ENCODE measurements at places on chromosomes 1 and 21.
A peak's percentile ranks its signal among the peaks of the same experiment; 100 is the strongest.

DNA sequence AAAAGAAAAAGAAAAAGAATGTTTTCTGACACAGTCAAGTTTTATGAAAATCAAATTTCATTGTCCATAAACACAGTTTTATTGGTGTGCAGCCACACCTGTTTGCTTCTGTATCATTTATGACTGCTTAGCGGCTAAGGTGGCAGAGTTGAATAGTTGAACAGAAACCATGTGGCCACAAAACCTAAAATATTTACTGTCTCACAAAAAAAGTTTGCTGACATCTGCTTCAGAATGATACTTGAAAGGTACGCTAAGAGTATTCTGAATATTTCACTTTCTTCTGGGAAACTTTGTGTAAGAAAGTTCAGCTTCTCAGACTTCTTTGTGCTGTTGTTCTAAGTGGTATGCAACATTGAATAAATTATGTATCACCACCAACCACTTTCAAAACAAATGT lies 6.2 kb downstream of the KCNK1 start:
- no peak for DNase-seq

- no peak for DNase-seq
These were observed 17.1 kb upstream of the ESRRG start for GRCh38 chr1:216740331-216740730.

DNA sequence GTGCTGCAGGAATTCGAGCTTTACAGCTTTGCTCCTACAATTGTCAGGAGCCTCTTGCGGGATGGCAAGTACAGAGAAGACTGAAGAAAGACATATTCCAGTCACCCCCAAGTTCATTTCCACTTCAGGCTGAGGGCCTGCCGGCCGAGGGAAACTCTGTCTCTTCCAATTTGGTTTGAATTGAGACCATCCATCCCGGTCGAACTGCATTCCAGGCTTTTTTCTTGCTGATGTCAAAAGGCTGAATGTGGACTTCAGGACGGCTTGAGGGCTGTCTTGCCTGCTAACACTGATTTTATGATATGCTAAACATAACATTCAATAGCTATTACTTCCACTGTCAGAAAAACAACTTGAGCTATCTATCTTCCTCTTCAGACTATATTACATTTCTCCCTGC lies 79.8 kb upstream of the PLXNA2 start:
- no peak for DNase-seq

DNA sequence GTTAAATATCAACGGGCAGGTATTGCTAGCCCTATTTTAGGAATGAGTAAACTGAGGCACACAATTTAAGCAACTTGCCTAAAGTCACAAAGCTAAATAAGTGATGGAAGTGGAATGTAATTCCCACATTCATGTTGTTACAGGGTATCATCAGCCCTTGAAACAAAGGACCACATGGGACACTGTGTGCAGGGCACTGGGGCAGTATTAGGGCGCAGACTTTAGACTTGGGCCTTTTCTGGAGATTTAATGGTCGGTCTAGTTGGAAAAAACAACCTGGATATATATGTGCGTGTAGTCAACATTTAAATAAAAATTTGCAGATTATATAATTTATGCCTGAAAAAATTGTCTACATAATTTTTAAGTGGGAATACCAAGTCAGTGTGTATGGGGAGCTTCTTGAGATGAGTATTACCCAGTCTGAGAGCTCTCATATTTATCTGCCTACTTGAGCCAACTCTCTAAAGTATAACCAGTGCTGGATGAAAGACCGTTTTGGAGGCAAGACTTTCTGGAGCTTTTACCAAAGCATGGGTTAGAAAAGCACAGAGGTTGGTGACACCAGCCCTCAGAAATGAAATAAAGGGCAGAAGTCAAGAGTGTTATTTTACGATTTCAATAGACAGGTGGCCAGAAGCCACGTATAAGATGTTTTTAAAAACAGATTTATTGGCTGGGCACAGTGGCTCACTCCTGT lies 1.6 kb downstream of the KDM1A start:
- DNase-seq = peak; percentile 25

- no peak for DNase-seq
These were observed 826 bp downstream of the LAPTM5 start for GRCh38 chr1:30756545-30757351.

- DNase-seq = no peak
These were observed 47.1 kb upstream of the ACADM start for GRCh38 chr1:75677443-75677842.

DNA sequence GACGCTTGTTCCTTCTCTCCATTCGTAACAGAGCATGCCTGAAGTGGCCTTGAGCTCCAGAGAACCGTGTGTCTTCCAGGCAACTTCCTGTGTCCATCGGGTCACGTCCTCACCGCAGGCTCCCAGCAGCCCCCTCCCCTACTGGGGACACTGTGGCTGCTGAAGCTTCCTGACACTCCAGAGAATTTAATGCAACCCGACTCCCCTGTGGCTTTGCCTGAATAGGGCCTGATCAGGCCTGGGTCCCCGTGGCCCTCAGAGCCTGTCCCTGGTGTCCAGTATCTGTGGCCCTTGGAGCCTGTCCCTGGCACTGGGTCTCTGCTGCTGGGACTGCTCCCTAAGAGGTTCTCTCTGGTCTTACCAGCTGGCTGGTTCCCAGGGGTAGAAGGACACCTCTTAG lies 219.7 kb upstream of the VAMP3 start:
- no peak for DNase-seq

- DNase-seq = peak; percentile 7
These were observed 11.5 kb upstream of the RGS1 start for GRCh38 chr1:192564099-192564498.

- no peak for DNase-seq
These were observed 175.4 kb downstream of the NTMT2 start for GRCh38 chr1:170321113-170321512.

GRCh38 chr1:217642455-217642854 lies 11.3 kb downstream of the SPATA17 start:
- DNase-seq = no peak

DNA sequence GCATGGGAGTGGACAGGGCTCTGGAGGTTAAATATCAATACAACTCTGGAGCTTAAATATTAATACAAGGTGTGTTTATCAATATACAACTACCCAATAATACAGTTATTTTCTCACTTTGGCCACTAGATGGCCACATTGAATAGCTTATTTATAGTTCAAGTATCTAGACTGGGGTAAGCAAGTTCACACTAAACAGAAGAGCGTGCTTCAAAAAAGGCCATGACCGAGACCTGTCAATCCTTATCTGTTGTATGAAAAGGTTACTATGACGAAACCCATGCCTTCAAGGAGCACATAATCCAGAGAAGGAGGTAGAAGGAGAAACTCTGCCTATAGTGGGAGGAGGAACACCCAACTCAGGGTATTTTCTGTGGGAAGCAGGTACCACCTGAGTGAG lies 29.1 kb downstream of the CHML start:
- DNase-seq = peak; percentile 90

DNA sequence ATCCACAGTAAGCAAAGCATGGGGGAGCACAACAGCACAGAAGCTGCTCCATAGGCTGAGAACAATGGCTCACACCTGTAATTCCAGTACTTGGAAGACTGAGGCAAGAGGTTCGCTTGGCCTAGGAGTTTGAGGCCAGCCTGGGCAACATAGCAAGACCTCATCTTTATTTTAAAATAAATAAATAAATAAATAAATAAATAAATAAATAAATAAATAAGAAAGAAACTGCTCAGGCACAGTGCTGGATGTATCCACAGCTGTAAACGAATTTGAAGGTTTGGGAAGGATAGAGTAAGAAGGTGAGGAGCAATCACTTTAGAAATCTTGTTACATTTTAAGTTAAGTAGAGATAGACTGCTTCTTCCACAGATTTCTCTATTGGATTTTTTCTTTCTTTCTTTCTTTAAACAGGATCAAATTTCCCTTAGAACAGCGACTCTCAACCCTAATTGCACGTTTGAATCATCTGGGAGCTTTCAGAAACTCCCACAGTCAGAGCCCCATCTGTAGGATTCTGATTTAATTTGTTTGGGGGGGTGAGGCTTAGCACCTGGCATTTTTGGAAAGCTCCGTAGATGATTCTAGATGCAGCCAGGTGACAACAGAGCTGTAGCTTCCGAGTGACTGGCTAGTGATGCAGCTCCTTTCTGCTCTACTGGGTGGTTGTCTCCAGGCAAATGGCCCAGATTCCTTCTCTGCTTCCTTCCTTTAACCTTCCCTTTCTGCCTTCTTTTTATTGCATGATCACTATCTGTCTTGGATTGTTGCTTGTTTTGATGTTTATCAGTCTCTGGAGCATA lies 53.5 kb downstream of the S1PR1 start:
- no peak for DNase-seq

DNA sequence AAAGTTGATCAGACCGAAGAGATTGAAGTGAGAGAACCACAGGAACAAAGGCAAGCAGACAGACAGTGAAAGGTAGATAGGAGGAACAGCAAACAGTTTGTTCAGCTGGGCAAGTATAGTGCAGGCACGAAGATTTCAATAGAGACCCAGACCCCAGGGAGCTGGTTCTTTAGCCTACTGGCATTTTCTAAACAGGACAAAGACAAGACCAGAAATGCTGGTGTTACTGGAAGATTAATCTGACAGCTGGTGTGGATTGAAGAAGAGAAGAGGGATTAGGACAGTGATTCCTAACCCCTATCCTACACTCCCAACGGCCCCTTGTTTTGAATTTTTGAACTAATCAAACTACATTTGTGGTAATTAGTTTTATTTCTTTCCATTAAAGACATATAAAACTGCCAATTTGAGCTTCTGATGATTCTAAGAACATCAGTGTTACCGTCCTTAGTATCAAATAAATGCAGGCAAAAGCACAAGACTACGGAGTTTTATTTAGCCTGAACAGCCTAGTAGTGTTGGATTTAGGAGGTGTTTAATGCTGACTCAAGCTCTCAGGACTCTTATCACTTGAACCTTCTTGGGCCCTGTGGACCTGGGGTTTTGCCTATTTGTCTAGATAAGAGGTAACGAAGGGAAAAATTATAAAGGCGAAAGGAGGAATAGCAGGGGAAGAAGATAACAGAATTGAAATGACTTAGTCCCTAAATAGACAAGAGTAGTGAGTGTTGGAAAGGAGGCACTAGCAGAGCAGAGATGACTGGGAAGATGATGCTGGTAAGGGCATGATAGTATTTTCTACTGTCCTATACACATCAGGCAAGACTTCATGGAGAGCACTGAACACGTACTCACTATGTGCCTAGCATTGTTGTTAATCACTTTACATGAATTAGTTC lies 2.0 kb downstream of the NPL start:
- no peak for DNase-seq

- no peak for DNase-seq
These were observed 1.8 kb downstream of the NTNG1 start for GRCh38 chr1:107142666-107143065.

DNA sequence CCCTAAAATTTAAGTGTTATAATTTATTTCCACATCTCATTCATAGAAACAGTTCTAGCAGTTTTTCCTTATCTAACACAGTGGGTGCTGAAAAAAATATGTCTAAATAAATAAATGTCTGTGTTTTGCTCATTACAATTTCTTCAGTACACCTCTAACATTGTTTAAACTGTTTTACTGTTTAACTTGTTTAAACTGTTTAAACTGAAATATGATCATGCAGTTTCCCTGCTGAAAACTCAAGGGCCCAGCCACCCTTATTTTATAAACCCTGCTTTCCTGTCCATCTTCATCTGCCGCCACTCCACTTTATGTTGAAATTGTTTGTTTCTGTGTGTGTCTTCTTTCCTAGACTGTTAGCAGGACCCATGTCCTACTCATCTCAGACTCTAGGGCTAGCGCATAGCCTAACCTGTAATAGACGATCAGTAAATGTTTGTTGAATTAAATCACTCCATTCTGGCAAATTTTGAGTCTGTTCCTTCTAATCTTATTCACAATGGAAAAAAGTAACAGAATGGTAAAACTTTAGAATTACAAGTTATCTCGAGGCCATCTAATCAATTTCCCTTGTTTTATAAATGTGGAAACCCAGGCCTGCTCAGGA lies 9.4 kb upstream of the PIK3C2B start:
- DNase-seq = peak; percentile 74

DNA sequence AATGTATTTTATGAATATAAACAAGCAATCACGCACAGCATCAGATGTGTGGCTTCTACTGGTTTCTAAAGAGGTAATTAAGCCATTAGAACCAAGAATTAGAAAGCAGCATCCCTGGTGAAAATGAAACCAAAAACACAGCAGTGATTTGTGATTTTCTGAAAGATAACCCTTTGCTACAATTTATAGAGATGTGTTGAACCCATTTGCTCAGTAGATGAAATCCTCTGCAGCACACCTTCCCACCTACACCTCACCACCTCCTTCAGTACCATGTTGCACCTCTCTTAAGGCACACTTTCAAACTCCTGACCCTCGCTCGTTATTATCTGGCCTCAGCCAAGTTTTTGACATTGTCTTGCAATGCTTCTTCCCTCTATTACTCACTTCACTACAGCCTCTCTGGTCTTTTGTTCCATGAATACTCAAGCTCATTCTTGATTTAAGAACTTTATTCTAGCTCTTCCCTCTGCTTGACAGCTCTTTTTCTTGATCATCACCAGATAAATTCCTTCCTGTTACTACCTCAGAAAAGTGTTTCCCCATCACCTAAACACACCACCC lies 38.6 kb downstream of the NSL1 start:
- DNase-seq = no peak

DNA sequence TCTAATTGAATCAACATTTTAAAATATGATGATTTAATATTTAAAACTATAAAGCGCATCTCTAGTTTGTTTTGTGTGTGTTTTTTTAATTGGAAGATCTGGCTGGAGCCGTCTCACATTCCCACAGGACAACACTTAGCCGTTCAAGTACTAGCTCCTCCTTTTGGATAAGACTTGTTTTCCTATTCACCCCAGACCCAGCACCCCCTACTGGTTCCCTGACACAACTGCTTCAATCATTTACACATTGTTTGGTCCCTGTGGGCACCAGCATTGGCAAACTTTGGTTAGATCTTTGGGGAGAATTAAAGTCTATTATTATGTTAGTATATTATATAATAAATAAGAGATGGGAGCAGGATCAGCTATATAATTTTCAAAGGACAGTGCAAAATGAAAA lies 34.5 kb downstream of the TYW3 start:
- peak; percentile 60 for DNase-seq

- no peak for DNase-seq
These were observed 36.2 kb upstream of the EPHA8 start for GRCh38 chr1:22527122-22527521.

- no peak for DNase-seq
These were observed 13.2 kb downstream of the NGF start for GRCh38 chr1:115324649-115325420.

DNA sequence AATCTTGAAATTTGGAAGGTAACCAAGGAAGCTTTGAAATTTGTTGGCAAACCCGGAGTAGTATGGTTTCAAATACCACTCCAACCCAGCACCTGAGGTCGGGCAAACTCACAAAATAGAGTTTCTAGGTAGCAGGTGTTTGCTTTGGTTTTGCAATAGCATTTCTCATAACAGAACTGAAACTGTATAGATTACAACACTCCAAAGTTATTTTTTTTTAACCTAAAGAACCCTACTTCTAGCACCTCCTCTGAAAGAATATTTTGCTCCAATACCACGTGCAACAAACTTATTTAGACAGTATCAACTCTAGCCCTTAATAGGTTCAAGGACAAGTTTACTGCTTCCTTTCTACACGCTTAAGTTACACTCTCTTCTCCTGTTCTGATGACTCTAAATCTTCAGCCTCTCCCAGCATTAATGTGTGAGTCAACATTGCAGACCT lies 178.5 kb upstream of the FMN2 start:
- DNase-seq = no peak

GRCh38 chr1:208151728-208152598 lies 92.2 kb downstream of the PLXNA2 start:
- DNase-seq = no peak
